Stimulated activated CD8-positive, alpha-beta memory T cell treated with anti-CD3 and anti-CD28 coated beads, Interleukin-2, amount 100 ng/mL, for 1 hour (primary cell): ENCODE measurements at places on chromosomes 2 and 18.

- DNase-seq = no peak
Observed at GRCh38 chr2:239369631-239370161, 31.1 kb downstream of the HDAC4 start.

- no peak for DNase-seq
Observed at GRCh38 chr2:28336264-28336980, 56.2 kb upstream of the FOSL2 start.

GRCh38 chr2:101432411-101433181, 42.3 kb downstream of the RFX8 start:
- no peak for DNase-seq

DNA sequence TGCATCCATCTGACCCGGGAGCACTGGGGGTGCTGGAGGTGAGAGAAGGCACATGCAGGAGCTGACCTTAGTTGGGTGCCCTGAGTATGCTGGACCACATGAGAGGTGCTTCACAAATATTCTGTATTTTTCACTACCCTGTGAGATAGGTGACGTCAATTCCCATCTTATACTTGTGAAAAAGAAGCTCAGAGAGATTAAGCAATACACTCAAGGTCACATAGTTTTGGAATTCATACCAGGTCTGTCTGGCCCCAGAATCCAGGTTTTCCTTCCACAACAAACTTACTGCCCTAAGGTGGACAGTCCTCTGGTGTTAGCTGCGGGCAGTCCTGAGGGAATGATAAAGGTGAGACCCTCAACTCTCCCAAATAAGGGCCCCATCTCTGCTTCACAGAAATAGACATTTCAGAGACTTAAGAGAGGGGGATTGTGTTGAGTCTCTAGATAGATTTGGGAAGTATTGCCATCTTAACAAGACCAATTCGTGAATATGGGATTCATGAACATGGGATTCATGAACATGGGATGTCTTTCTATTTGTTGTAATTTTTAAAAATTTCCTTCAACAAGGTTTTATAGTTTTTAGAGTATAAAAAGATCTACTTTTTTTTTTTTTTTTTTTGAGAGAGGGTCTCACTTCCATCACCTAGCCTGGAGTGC, 64.0 kb upstream of the SMAD7 start:
- no peak for DNase-seq

DNA sequence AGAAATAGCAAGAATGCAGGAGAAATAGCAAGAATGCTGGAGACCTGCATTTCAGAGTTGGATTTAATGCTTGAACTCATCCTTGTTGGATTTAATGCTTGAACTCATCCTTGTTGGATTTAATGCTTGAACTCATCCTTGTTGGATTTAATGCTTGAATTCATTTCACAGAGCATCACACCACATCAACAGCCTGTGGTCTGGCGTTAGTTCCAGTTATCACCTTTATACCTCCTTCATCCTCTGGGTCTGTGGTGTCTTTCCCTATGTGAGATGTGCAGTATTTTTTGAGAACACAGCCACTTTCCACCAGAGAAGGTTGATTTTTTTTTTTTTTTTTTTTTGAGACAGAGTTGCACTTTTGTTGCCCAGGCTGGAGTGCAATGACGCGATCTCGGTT, 546.4 kb upstream of the SOX11 start:
- DNase-seq = no peak

DNA sequence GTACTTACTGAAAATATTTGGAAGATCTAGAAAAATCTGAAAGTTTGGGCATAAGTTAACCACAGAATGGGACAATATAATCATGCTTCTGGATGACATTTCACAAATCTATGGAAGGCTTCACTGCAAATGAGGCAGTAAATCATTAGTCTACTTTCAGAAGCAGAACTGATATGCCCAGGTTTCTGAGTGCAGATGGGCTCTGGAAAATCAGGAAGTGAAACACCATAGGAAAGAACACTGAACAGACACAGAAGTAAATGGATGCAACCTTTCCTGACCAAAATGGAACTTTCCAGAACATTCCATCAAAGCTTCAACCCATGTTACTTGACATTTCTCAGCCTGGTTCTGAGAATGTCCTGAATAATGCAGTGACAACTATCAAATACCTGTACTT, 55.1 kb downstream of the KCNG3 start:
- DNase-seq = no peak

DNA sequence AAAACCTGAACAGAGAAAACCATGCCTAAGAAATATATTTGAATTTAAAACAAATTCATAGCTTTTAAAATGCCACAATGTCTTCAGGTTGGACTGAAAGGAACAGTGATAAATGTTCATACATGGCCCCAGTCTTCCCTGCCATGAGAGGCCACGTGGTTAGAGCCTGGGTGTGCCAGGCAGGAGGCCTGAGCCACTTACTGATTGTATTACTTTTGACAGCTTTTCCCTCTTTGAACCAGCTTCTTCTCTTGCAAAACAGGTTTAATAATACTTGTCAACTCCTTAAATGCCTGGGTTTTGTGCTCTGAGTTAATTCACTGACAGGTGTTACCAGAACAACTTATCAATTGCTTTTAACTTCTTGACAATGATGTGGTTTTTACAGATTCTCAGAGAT, 27.0 kb downstream of the RBKS start:
- DNase-seq = no peak

DNA sequence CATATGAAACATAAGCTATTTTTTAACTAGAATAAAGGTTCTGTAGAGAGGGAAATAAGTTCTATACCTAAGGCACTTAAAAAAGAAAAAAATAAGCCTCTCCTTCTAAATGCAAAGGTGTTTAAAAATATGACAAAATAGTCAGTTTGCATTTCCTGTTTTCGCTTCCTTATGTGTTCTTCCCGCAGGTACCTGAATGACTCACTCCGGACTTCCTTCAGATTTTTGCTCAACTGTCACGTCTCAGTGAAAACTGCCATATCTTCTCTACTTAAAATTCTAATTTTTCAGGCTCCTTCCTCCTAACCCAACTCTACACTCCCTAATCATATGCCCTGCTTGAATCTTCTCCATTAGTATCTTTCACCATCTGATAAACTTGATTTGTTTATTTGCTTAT, 1333.1 kb downstream of the LRP1B start:
- DNase-seq = no peak

- no peak for DNase-seq
Observed at GRCh38 chr18:62282188-62282629, 42.9 kb upstream of the TNFRSF11A start.

GRCh38 chr2:130911482-130911881, 74.8 kb downstream of the ARHGEF4 start:
- no peak for DNase-seq

GRCh38 chr2:62034715-62035114, 129.2 kb downstream of the COMMD1 start:
- DNase-seq = no peak

GRCh38 chr2:85119900-85120299, 13.3 kb upstream of the TCF7L1 start:
- DNase-seq = no peak

DNA sequence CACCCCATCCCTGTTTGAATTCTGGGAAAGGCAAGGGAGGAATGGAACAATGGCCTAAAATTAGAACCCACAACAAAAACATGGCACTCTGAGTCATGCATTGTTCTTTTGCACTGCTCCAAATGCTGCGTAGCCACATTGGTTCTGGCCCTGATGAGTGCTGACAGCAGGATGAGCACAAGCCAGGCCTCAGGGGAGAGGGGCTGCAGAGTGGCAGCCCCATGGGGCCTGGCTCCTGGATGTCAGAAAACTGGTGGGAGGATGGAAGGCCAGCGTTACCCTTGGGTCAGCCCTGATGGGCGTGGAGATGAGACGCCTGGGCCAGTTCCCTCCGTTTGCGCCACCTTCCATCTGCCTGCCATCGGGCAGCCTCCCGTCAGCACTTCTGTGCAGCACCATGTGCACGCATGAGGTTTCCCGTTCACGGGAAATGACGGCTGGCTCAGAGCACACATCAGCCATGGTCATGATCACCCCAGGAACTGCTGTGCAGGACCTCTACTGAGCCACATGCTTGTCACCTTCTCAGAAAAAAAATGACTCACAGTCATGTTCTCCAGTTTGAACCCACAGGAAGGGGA, 65.6 kb downstream of the CYP26B1 start:
- no peak for DNase-seq

DNA sequence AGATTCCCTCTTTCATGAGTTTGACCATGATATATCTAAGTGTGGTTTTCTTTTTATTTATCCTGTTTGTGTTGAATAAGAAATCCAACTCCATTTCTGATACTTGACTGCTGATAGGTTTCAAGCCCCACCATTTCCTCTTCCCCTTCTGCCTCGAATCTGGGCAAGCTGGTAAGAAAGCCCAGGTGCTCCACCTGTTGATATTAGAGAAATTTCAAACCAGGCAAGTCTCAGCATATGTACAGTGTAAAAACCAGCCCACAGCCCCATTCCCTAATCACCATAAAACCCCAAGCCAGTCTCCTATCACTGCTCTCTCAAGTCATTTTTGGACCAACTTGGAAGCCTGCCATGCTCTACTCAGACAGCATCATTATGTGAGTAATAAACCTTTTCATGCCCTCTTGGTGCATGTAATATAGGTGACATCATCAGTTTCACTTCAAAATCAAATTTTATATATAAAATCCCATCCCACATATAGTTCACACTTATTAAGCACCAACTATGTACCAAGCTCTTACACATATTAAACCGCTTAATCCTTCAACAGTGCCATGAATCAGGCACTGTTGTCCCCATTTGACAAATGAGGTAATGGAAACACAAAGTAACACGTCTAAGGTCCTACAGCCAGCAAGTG, 46.6 kb downstream of the SMAD2 start:
- DNase-seq = no peak

- DNase-seq = no peak
Observed at GRCh38 chr18:76412818-76413565, 82.0 kb downstream of the ZNF516 start.

- no peak for DNase-seq
Observed at GRCh38 chr18:12031846-12032245, 50.5 kb downstream of the IMPA2 start.

DNA sequence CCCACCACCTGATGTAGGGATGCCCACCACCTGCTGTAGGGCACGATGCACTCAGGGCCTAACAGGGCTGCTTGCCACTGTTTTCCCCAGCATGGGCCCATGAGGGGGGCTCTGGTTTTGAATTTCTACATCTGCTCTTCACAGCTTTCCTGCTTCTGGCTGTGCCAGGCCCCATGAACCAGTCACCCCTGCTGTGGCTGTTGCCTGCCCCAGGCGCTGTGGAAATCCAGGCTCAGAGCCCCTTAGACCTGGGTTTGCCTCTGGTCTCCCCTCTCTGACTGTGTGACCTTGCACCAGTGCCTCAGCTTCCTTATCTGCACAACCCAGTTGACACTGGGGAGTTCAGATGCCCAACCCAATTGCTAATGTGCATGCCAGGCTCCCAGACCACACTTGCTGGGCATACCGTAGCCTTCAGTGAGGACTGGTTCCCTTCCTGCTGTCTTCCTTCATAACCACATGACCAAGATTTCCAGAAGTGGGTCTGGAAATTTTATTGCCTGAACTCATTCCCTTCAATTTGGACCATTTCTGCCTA, 6.0 kb upstream of the MLPH start:
- DNase-seq = no peak

GRCh38 chr2:103445347-103445746, 683.5 kb downstream of the TMEM182 start:
- no peak for DNase-seq

GRCh38 chr2:144358374-144358964, 161.4 kb downstream of the ZEB2 start:
- DNase-seq = no peak

DNA sequence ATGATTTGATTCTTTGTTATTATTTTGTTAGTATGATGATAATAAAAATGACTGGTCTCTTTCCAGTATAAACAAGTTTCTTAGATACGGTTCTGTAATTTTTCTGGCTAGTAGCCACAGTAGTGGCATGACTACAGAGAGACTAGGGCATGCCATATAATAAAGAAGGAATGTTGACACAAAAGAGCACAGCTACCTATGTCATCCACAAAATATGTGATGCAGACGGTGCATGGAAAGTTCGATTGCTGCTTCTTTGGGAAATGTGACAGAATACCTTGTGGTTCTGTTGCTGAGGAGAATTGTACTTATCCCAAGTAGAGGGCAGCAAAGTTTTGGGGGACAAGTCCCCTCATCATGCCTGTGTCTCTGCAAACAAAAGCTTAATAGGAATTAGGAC, 26.1 kb upstream of the SETBP1 start:
- no peak for DNase-seq

DNA sequence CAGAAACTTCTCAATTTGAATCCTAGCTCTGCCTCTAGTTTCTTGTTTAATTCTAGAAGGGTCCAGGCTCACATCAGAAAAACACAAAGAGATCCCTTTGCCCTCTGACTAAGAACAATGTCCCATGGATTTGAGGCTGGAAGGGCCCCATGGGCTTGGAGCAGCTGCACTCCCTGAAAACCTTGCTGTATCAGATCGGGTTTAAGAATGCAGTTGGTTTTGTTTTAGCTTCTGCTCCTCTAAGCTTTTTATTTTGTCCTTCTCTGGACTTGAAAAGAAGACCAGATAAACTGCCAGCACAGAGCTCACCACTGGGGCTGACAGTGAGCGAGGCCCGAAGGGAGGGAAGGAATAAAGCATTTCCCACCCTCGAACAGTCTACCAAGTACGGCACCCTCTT, 69.2 kb upstream of the WIPF1 start:
- no peak for DNase-seq

DNA sequence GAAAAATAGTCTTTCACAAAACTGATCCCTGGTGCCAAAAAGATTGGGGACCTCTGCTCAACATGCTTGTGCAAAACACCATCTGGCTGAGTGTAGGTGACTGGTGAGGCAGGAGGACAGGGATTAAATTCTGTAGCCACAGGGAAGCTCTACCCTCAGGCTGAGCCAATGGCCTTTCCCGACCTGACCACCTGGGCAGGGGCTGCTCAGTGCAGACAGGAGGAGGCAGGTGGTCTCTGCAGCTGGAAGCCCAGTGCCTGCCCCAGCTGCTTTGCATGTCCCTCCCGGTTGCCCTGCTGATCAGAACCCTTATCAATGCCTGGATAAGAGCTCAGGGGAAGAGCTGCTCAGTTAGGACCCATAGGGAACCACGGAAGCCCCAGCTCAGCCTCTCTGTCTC, 235.3 kb downstream of the ANKRD36 start:
- DNase-seq = no peak

GRCh38 chr18:23487738-23488570, 15.4 kb upstream of the RMC1 start:
- no peak for DNase-seq

DNA sequence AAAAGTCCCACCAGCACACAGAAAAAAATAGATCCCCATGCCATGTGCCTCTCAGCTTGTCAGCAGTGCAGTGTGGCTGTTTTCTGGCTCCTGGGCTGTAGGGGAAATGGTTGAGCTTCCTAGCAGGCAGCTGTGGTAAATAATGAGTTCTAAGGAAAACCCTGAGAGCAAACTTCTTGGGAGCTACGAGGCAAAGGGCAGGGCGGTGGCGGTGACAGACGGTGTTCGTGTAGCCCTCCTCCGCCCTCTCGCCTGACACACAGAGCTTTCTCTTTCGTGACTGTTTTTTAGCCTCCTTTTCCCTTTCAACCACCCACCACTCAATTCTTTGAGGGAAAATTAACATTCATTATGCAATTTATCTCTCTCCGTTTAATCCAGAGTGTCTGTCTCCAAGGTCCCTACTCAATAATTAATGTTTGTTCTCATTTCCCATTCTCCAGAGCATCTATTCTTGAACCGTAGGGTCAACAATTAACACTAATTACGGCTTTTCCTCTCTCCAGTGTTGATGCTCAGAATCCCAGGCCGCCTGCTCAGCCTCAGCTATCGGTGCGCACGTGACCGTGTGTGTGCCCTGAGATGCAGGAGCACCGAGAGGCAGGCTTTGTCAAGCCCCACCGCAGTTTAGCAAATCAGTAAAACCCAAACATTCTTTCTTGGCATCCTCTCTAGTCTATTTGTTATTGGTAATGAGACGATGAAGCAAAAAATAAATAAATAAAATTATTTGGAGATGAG, 50.1 kb downstream of the KIAA2012 start:
- DNase-seq = no peak
